ENCODE measurements at places on chromosomes 1 and 21. TPM values are rescaled to one million over a fixed set of nuclear protein-coding genes. Genes with fewer than 3 reads are reported as not detected.

The MAP10 gene
- polyA plus RNA-seq = 6.3 TPM

The CNIH4 gene
- polyA plus RNA-seq = 32.7 TPM

The NHLH2 gene
- polyA plus RNA-seq = not detected

The TFF1 gene
- not detected for polyA plus RNA-seq

The RCAN3 gene
- polyA plus RNA-seq = 10.5 TPM

The RHD gene
- 1.2 TPM for polyA plus RNA-seq

The WNT2B gene
- 4.2 TPM for polyA plus RNA-seq

The KCTD3 gene
- 77.2 TPM for polyA plus RNA-seq

The RNF186 gene
- not detected for polyA plus RNA-seq

The BACE2 gene
- 37.5 TPM for polyA plus RNA-seq

The OR10J1 gene
- 0.03 TPM for polyA plus RNA-seq

- no peak for DNase-seq
These were observed 534.5 kb downstream of the OMA1 start for GRCh38 chr1:58011978-58012377.

DNA sequence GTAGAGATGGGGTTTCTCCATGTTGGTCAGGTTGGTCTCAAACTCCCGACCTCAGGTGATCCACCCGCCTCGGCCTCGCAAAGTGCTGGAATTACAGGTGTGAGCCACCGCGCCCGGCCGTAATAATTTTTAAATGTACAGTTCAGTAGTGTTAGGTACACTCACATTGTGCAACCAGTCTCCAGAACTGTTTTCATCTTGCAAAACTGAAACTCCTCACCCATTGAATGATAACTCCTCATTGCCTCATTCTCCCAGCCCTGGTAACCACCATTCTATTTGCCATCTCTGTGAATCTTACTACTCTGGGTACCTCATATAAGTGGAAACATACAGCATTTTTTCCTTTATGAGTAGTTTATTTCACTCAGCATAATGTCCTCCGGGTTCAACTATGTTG is 3.4 kb downstream of the NLRP3 start:
- no peak for DNase-seq

GRCh38 chr1:8302081-8302956 is 15.6 kb upstream of the SLC45A1 start:
- DNase-seq = no peak

GRCh38 chr1:91781901-91782622 is 103.9 kb downstream of the TGFBR3 start:
- DNase-seq = no peak

- no peak for DNase-seq
These were observed 132.5 kb upstream of the DPT start for GRCh38 chr1:168861421-168862004.

- DNase-seq = no peak
These were observed 12.3 kb downstream of the CHIT1 start for GRCh38 chr1:203217139-203217655.

DNA sequence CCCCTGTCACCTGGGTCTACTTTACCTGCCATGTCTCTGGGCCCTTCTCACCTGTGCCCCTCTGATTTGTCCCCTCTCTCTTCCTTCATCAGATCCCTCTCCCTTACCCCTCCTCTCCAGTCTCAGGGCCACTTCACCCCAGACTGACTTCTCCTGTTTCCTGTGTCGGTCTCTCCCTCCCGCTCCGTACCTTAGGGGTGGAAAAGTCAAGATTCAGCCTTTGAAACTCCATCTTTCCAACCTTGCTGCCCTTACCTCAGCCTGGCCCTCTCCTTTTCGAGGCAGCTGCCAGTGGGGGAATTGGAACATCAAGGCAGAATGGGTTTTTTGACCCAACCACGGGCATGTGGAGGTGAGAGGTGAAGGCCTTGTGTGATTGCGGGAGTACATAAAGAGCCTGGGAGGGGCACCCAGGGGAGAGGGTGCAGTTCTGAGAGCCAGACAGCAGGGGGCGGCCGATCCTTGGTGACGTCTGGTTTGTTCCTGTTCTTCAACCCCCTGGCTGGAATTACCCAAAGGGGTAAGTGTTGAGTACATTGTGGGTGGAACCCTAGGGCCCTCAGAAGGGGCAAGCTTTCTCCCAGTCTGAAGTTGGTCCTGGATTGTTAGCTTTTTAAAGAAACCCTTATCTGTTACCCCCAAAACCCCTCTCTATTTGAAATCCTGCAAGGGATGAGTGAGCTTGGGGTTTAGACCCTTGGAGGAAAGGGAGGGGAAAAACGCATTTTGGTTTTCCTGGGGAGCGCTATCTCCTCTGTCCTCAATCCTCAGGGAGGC is 12.3 kb upstream of the DMBX1 start:
- peak; percentile 57 for DNase-seq

GRCh38 chr1:28812669-28813468 is 899 bp downstream of the OPRD1 start:
- DNase-seq = no peak

- no peak for DNase-seq
These were observed 267.2 kb upstream of the PLXNA2 start for GRCh38 chr1:208511242-208511860.

DNA sequence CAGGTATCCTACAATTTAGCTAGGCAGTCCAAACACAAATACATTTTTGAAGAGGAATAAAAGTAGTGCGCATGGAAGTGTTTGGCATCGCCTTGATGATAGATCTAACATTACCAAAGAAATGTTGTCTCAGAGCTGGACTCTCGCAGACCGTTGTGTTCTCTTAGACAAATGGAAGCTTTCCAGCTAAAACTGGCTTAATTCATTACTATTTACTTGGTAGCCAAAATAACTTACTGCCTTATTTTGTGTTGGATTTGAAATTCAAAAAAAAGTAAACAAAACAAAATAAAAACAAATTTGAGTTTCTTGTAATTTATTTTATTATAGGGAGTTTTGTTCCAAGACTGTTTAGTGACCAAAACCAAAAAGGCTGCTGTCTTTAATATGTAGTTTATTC is 51.6 kb downstream of the PDE4B start:
- DNase-seq = peak; percentile 30

- DNase-seq = no peak
These were observed 190.4 kb upstream of the USP25 start for GRCh38 chr21:15539376-15539775.
